ENCODE measurements at places on chromosomes 4 and X. TPM values are rescaled to one million over a fixed set of nuclear protein-coding genes. Genes with fewer than 3 reads are reported as not detected.

DNA sequence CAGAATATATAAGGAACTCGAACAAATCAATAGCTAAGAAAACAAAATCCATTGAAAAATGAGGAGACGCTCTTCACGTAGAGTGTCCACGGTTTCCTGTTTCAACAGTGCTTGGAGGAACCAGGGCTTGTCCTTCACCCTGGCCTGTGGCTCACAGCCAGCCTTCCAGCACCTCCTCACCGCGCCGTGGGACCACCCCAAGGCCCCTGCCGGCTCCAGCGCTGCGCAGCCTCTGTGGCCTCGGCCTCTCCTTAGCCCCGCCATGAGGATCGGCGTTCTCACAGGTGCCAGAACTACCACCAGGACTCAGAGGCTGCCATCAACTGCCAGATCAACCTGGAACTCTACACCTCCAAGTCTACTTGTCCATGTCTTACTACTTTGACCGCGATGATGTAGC, 52.5 kb upstream of the CTSO start:
- DNase-seq: no peak

- no peak for DNase-seq
Observed at GRCh38 chrX:108437349-108438109, 693 bp downstream of the COL4A6 start.

DNA sequence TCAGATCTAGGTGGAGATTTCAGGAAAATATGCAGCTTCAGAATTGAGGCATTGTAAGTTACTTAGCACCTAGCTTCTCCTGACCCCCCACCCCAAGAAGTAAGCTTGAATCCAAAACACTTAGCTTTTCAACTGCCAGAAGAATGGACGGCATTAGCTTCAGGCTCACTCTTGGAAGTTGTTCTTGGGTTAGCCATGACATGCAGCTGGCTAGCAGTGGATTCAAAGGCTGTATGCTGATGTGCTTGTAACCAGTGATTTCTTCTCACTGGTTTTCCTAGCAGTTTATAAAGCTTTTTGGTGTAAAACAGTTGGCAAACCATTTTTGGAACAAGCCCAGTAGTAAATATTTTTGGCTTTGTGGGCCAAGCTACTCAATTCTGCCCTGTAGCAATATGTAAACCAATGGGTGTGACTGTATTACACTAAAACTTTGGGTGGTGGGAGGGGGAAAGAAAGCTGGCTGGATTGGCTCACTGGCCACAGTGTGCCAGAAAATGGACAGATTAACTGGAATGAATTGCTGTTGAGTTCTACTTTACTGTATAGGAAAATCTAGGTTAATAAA, 85.6 kb downstream of the SHROOM2 start:
- DNase-seq: no peak

DNA sequence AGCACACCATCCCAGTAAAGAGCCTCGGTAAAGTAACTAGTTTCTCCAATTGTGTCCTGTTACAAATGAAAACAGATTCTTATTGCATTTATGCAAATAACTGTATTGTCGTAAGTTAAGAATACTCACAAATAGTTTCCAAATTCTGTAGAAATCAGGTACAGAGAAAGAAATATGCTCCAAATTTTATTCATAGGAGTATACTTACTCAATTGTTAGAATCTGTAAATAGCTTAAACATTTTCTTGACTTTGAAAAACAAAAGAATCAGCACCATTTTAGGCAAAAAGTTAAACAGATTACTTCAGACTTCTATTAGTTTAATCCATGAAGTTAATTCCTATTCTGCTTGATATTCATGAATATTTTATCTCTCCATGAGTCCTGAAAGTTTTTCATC, 10.7 kb downstream of the CNGA1 start:
- no peak for DNase-seq

GRCh38 chr4:158821228-158821971, 52.6 kb downstream of the FNIP2 start:
- DNase-seq: no peak

GRCh38 chr4:60134099-60134498, 1066.0 kb upstream of the ADGRL3 start:
- DNase-seq: peak; percentile 2

DNA sequence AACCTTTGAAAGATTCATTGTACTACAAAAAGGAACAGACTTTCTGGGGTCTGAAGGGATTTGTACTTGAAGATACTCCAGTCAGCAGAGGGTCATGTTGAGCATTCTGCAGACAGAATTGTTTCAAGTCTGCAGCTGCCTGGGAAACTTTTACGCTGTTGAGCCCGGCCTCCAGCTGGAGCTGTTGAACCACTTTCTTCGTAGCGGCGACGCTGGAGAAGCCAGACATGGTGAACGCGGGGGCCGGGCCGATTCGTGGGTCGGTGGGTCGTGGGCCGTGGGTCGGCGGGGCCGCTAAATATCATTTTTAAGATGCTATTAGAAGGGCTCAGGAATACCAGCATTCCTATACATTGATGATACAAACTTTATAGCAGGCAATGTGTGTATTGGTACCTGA, 12.0 kb upstream of the RTL9 start:
- DNase-seq: peak; percentile 6

DNA sequence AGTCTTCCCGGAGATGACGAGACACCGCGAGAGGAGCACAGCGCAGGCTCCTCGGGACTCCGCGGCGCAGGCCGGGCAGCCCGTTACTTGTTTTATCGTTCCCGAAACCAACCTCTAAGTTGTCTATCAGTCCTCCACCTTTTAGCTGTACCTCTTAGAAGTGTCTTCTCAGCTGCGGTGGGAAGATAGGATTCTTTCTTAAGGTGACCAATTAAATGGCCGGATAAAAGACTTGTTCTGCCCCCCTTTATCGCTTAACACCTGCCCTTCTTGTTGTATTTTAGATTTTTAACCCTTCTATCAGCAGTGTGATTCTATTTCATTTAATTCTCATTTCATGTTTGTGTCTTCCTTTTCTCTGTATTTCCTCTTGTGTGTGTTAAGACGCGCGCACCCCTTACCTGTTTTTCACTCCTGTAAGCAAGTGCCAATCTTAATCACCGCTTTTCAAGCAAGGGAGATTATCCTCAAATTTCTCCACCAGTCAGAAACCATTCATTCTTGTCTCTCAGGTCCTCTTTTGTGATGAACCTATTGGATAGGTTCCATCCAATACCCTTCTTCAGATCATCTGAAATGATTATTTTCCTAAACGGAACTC, at the start of gene SLC9B2:
Gene SLC9B2, minus strand, starts transcription at position 15 of the 601 bp plus-strand sequence. CDS start 9,211 bp downstream, outside the sequence.
- DNase-seq: no peak

DNA sequence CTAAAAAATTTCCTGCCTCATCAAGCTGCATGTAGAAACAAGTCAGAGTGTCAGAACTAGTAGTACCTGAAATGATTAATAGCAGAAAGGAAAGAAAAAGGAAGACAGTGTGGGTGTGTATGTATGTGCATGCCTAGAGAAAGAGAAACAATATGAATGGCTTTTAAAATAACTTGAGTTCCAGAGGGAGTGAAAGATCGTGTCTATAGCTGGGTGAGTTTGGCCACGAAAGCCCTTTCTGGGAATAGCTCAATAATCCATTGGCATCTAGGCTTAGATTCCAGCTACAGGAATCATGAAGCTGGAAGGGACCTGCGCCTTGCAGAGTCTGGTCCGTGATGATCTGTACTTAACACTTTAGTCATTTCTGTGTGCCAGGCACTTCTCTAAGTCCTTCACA, 195.6 kb downstream of the RAPGEF2 start:
- peak; percentile 65 for DNase-seq

The SRPX2 gene
- 40.0 TPM for total RNA-seq

The AKAP14 gene
- total RNA-seq: not detected

The MAGEC2 gene
- 0.48 TPM for total RNA-seq

All from umbilical cord (tissue), 2 donors.